ENCODE measurements at places on chromosomes 6 and 20. TPM values are rescaled to one million over a fixed set of nuclear protein-coding genes. Genes with fewer than 3 reads are reported as not detected.

GRCh38 chr20:49896204-49896603 is 19.1 kb downstream of the SPATA2 start:
- no peak for DNase-seq

DNA sequence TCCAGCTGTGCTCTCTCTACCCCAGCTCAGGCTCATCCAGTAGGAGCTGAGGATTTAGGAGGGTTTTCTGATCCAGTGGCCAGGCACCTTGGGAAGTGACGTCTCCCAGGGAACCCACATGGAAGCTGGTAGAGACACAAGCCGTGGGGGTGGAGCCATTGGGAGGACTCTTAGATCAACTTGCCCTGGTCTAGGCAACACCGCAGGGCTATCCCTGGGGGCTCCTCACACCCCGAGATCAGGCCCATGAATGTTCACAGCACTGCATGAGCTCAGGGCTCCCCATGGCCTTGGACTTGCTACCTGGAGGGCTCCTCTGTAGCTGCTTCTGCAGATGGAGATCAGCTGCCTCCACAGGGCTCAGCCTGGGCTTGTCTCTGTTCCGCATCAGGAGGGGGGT is 112.1 kb downstream of the CDH4 start:
- DNase-seq = no peak

Gene UNC93A
- total RNA-seq = not detected

GRCh38 chr20:12036142-12036541 is 118.4 kb downstream of the BTBD3 start:
- no peak for DNase-seq

Gene PLEKHG1
- 26.4 TPM for total RNA-seq

DNA sequence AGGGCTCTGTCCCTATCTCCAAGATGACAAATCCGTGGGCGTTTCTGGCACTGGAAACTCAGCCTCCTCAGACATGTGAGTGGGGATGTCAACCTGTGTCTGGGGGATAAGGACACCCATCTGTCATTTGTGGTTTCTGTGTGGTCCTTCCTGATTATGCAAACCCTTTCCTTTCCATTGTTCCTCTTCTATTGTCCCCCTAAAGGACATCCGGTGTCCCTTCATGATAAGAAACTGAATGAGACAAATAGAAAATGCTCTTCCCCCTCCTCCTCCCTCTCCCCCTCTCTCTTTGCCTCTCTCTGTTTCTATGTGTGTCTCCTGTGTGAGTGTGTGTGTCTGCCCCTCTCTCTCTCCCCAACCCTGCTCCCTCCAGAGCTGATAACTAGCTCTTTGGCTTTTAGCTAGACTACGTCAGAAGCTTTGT is 11.5 kb upstream of the GLP1R start:
- no peak for DNase-seq

- DNase-seq = no peak
Observed at GRCh38 chr20:2042400-2042799, 48.5 kb upstream of the PDYN start.

- DNase-seq = no peak
Observed at GRCh38 chr6:33668914-33669313, 42.6 kb downstream of the UQCC2 start.
